ENCODE measurements at places on chromosomes 13 and 19.
A peak's percentile ranks its signal among the peaks of the same experiment; 100 is the strongest.

DNA sequence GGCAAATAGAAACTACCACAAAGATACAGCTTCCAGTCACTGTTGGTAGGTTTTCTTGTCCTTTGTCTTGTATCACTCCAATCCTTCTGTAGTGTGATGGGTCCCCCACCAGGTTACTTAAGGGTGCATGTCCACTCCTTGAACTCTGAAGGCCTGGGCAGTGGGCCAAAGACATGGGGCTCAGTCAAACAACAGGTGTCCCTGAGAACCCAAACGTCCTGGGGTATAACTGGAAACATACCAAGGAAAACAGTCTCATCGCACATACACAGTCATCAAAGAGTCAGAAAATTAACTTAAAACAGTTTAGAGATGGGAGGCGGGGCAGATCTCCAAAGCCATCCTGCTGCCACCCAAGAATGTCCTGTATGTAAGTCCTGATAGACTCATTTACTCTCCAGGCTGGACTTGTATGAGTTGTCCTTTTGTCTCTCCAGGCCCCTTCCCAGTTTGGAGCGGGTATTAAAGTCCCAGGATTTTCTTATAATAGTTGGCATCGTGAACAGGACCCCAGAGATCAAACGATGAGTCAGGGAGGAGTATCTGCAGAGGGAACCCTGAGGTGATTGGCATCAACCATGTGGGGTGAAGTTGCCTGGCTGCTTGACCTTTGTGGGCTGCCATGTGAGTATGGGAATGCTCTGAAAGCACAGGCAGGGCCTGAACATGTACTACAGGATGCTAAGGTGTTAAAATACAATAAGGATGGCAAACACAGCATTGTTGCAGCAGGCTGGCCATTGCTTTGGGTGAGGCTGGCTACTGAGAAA lies 613.2 kb upstream of the KLF12 start:
- DNase-seq, result no peak

DNA sequence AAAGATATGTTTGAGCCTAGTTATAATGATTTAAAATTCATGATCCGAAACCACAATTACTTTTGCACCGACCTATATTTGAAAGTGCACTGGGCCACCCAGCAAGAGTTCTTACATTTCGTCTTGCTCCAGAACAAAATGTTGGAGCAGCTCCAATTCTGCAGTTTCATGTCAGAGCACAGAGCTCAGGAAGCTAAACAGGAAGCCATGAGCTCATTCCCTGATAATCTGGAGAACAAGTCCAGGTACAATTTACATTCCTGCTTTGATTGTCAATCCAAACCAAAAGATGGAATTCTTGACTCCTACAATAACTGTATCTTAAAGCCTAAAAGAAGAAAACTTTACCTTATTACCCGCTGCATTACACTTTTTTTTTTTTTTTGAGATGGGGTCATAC lies 131.8 kb downstream of the KCTD12 start:
- no peak for DNase-seq

- no peak for DNase-seq
Observed at GRCh38 chr13:28301839-28302238, 163.5 kb downstream of the PAN3 start.

- no peak for DNase-seq
Observed at GRCh38 chr13:46211116-46211482, 629 bp upstream of the LRRC63 start.

- no peak for DNase-seq
Observed at GRCh38 chr13:40159736-40160135, 504.3 kb downstream of the COG6 start.

- DNase-seq, result peak; percentile 81
Observed at GRCh38 chr19:17996826-17997316, 11.1 kb upstream of the ARRDC2 start.

DNA sequence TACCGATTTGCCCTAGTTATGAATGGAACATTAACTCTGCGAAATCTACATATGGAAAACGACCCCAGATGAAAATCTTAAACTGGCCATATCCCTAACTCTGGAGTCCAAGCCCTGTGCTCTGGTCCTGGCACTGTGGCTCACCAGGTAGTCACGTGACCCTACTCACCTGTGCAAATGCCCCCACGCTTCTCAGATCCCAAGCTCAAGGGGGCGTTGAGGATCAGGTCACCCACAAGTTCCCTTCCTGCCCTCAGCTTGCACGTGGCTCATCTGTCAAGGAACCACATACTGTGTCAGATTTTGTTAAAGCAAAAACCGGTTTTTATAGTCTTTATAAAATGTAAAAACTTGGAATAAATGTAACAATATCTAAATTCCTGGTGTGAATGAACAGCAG lies 324.0 kb downstream of the SHISA2 start:
- DNase-seq, result no peak
